ENCODE measurements at places on chromosomes 5 and 9. TPM values are rescaled to one million over a fixed set of nuclear protein-coding genes. Genes with fewer than 3 reads are reported as not detected.

PCDHGA9 gene
- 2.1 TPM for total RNA-seq

LTC4S gene
- 5.0 TPM for total RNA-seq

GPR151 gene
- not detected for total RNA-seq

FRRS1L gene
- 14.4 TPM for total RNA-seq

ENTREP1 gene
- total RNA-seq: 2.3 TPM

PDLIM7 gene
- total RNA-seq: 494 TPM

TMEM245 gene
- 74.6 TPM for total RNA-seq

PKD2L2 gene
- not detected for total RNA-seq

SPATA31E1 gene
- 0.09 TPM for total RNA-seq

Measured in mesothelial cell of epicardium (in vitro differentiated cells).